ENCODE measurements at places on chromosomes 16 and 17.

- no peaks in the 10 kb centered on the region for H3K4me1 ChIP-seq
- DNase-seq, result no peak
- H3K27me3 ChIP-seq, result no peaks in the 10 kb centered on the region
These were observed 107.3 kb downstream of the IRX5 start for GRCh38 chr16:55037966-55038365.

DNA sequence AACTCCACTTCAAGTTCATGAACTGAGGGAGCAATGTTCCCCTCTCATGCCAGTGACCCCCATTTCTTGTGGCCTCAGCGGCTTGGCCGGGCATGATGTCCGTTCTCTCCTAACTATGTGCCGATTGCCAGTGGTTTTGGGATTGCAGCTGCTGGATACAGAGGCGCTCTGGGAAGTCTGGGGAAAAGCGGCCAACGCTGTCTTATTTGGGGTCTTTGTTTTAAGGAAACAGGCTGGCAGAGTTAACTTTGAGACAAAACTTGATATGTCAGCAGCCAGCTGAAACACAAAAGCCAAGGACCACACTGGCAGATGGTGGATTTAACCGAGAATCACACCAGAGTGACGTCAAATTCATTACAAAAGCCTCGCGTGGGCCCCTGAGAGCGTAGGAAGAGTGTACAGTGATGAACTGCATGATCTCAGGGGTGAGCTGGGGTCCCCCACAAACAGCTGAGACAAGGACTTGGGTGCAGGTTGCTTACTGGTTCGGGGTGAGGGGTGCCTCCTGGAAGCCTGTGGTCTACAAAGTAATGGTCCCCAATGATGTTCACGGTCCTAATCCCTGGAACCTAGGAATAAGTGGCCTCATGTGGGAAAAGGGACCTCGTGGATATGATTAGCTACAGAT lies 180.4 kb downstream of the IRF8 start:
- DNase-seq, result no peak
- H3K27me3 ChIP-seq, result peaks cover 10% of the 10 kb centered on the region
- H3K4me3 ChIP-seq, result no peak overlapping the region
- H3K4me1 ChIP-seq, result no peaks in the 10 kb centered on the region

DNA sequence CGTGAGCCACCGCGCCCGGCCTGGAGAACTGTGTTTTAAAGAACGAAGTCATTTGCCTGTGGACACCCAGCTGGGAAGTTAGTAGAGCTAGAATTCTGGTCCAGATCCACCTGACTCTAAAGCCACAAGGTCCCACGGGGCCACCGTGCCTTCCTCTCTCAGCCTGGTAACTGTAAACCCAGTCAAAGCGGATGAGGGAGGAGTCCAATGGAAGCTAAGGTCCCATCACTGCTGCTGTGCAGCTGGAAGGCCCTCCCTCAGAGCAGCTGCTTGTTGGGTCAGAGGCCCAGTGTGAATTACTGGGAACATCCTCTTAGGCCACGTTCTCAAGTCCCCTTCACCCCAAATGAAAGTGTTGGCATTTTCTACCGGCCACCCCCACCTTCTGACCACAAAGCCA lies 48.8 kb upstream of the CACNG5 start:
- no peaks in the 10 kb centered on the region for H3K27me3 ChIP-seq
- no peak for DNase-seq
- H3K27ac ChIP-seq, result no peak overlapping the region

GRCh38 chr17:55332296-55333041 lies 67.7 kb downstream of the HLF start:
- peaks cover 31% of the 10 kb centered on the region for H3K27me3 ChIP-seq
- H3K36me3 ChIP-seq, result no peaks in the 10 kb centered on the region
- H3K4me3 ChIP-seq, result no peak overlapping the region
- DNase-seq, result no peak

- H3K27me3 ChIP-seq, result no peaks in the 10 kb centered on the region
- H3K36me3 ChIP-seq, result peaks cover 41% of the 10 kb centered on the region
- H3K4me1 ChIP-seq, result peaks cover 6% of the 10 kb centered on the region
- H3K27ac ChIP-seq, result peak overlapping the region; percentile 5
- no peak overlapping the region for H3K4me3 ChIP-seq
These were observed 78.9 kb downstream of the TRIM37 start for GRCh38 chr17:59027750-59028149.

GRCh38 chr17:64635647-64636305 lies 26.3 kb downstream of the SMURF2 start:
- no peak for DNase-seq
- no peak overlapping the region for H3K4me3 ChIP-seq
- no peaks in the 10 kb centered on the region for H3K27me3 ChIP-seq
- H3K4me1 ChIP-seq, result peaks cover 40% of the 10 kb centered on the region

GRCh38 chr16:48323783-48324775 lies 61.1 kb downstream of the SIAH1 start:
- H3K4me3 ChIP-seq, result no peak overlapping the region
- no peaks in the 10 kb centered on the region for H3K27me3 ChIP-seq
- no peak for DNase-seq
- no peak overlapping the region for H3K27ac ChIP-seq
- peaks cover 21% of the 10 kb centered on the region for H3K36me3 ChIP-seq

- no peaks in the 10 kb centered on the region for H3K27me3 ChIP-seq
- peak overlapping the region; percentile 94 for H3K4me3 ChIP-seq
- H3K27ac ChIP-seq, result peak overlapping the region; percentile 100
- H3K4me1 ChIP-seq, result peaks cover 61% of the 10 kb centered on the region
- peaks cover 71% of the 10 kb centered on the region for H3K36me3 ChIP-seq
These were observed 449 bp downstream of the SMCR8 start for GRCh38 chr17:18315562-18315922.

GRCh38 chr16:19284207-19284606 lies 1.3 kb upstream of the CLEC19A start:
- no peak for DNase-seq
- no peaks in the 10 kb centered on the region for H3K36me3 ChIP-seq
- H3K27ac ChIP-seq, result no peak overlapping the region
- no peak overlapping the region for H3K4me3 ChIP-seq

DNA sequence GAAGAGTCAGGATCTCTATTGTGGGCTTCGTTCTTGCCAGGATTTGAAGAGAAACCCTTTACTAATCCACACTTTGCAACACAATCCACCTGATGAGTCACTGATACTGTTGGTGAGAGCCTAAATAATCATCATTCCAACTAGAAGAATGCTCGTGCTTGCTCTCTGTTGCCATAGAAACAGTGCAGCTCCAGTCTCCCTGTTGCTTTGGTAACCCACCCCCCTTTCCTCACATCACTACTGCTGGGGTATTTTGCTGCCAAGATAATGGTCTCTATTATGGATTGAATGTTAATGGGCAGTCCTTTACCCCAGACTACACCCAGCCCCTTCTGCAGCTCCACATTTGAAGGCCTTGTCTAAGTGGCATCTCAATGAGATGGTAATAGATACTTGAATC lies 190.4 kb downstream of the ABCC12 start:
- no peak for DNase-seq
- H3K36me3 ChIP-seq, result no peaks in the 10 kb centered on the region
- H3K4me1 ChIP-seq, result no peaks in the 10 kb centered on the region
- H3K27me3 ChIP-seq, result no peaks in the 10 kb centered on the region
- no peak overlapping the region for H3K27ac ChIP-seq

- DNase-seq, result no peak
- peak overlapping the region; percentile 60 for H3K27ac ChIP-seq
- H3K36me3 ChIP-seq, result peaks cover 82% of the 10 kb centered on the region
- H3K4me3 ChIP-seq, result no peak overlapping the region
These were observed 6.4 kb downstream of the STAT5A start for GRCh38 chr17:42294469-42295398.

DNA sequence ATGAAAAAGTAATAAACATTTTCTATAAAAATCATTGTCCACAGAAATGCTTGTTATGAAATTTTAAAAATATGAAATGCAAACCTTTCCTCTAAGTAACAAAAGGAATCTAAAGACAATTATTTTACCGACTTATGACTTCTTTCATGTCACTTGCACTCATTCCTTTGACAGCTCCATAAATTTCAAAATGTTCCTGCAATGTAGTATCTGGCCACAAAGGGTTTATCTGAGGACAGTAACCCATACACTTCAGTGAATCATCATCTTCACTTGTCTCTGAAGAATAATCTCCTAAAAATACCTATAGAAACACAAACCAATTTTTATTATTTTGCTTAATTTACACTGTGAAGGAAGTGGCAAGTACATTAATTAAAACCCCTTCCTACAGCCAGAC lies 25.6 kb upstream of the ABCA10 start:
- H3K36me3 ChIP-seq, result no peaks in the 10 kb centered on the region
- no peaks in the 10 kb centered on the region for H3K4me1 ChIP-seq
- H3K27ac ChIP-seq, result no peak overlapping the region
- DNase-seq, result no peak
- H3K27me3 ChIP-seq, result no peaks in the 10 kb centered on the region

DNA sequence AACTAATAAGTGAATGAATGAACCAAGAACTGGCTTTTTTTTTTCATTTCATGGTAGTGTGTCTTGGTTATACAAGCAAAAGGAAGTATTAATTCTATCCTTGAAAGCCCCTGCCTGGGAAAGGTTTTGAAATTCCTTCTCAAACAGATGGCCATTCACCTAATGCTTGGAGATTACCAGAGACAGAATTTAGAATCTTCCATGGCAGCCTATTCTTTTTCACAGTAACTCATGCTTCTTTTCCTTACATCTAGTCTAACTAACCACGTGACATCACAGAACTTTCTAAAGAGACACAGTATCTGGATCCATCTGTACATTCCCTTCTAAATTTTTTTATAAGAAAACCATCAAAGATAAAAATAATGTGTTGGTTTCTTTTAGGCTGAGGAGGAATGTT lies 151.6 kb downstream of the FTO start:
- H3K4me3 ChIP-seq, result no peak overlapping the region
- H3K4me1 ChIP-seq, result peaks cover 9% of the 10 kb centered on the region
- no peak overlapping the region for H3K27ac ChIP-seq

GRCh38 chr17:74330446-74330845 lies 4.4 kb downstream of the KIF19 start:
- H3K4me1 ChIP-seq, result peaks cover 16% of the 10 kb centered on the region
- no peak overlapping the region for H3K4me3 ChIP-seq
- H3K36me3 ChIP-seq, result no peaks in the 10 kb centered on the region
- H3K27me3 ChIP-seq, result peaks cover 5% of the 10 kb centered on the region

- no peak overlapping the region for H3K27ac ChIP-seq
- no peak overlapping the region for H3K4me3 ChIP-seq
- no peak for DNase-seq
- H3K27me3 ChIP-seq, result peaks cover 4% of the 10 kb centered on the region
- H3K4me1 ChIP-seq, result peaks cover 25% of the 10 kb centered on the region
These were observed 238.0 kb upstream of the TBX2 start for GRCh38 chr17:61161615-61162134.

- peaks cover 15% of the 10 kb centered on the region for H3K4me1 ChIP-seq
- H3K4me3 ChIP-seq, result peak overlapping the region; percentile 96
- no peak for DNase-seq
- no peaks in the 10 kb centered on the region for H3K27me3 ChIP-seq
- H3K36me3 ChIP-seq, result peaks cover 26% of the 10 kb centered on the region
These were observed 404 bp downstream of the EMC6 start for GRCh38 chr17:3669085-3669347.

GRCh38 chr16:75362846-75363245 lies 70.5 kb downstream of the CFDP1 start:
- DNase-seq, result no peak
- H3K4me3 ChIP-seq, result no peak overlapping the region
- no peaks in the 10 kb centered on the region for H3K4me1 ChIP-seq
- H3K27ac ChIP-seq, result no peak overlapping the region

DNA sequence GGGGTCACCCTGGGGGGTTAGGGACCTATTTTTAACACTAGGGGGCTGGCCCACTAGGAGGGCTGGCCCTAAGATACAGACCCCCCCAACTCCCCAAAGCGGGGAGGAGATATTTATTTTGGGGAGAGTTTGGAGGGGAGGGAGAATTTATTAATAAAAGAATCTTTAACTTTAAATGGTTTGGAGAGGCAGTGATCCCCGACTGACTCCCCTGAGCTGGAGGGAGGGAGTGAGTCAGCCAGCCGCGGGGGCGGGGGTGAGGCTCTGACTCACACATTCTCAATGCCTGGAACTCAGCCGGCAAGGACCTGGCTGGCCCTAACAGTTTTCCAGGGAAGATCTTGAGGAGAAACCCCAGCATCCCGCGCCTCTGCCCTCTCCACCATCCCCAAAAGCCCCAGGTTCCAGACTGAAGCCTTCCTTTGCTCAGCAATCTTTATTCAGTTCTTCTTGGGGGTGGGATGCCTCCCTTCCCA lies 1.5 kb downstream of the HCFC1R1 start:
- peak overlapping the region; percentile 87 for H3K4me3 ChIP-seq
- peaks cover 11% of the 10 kb centered on the region for H3K27me3 ChIP-seq
- H3K27ac ChIP-seq, result peak overlapping the region; percentile 90
- peaks cover 35% of the 10 kb centered on the region for H3K4me1 ChIP-seq

DNA sequence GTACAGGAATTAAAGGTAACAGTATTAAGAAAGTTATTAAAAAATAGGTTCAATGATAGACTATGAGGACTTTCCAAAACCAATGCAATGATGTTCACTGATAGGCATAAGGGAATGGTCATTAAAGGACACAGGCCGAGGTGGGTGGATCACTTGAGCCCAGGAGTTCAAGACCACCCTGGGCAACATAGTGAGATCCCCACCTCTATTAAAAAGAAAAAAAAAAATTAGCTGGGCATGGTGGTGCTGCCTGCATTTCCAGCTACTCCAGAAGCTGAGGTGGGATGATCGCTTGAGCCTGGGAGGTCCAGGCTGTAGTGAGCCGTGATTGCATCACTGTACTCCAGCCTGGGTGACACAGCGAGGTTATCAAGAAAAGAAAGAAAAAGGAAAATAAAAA lies 5.9 kb downstream of the TOP2A start:
- H3K27ac ChIP-seq, result no peak overlapping the region
- peaks cover 75% of the 10 kb centered on the region for H3K36me3 ChIP-seq
- H3K4me3 ChIP-seq, result no peak overlapping the region
- H3K27me3 ChIP-seq, result no peaks in the 10 kb centered on the region
- peaks cover 27% of the 10 kb centered on the region for H3K4me1 ChIP-seq

Data from activated T-helper 2 cell treated with anti-CD3 and anti-CD28 coated beads, Interferon-gamma antibody, Interleukin-2, Interleukin-4, amounts not matched to agents 10 μg/mL and 5 μg/mL and 100 μg/mL, durations not matched to agents 14 hours and 24 hours and 36 hours (primary cell).